Liver (tissue), 10 donors: ENCODE measurements at places on chromosomes 5 and 9.

- no peak for DNase-seq
Measured at GRCh38 chr5:77065256-77065655, 21.8 kb downstream of the ZBED3 start.

DNA sequence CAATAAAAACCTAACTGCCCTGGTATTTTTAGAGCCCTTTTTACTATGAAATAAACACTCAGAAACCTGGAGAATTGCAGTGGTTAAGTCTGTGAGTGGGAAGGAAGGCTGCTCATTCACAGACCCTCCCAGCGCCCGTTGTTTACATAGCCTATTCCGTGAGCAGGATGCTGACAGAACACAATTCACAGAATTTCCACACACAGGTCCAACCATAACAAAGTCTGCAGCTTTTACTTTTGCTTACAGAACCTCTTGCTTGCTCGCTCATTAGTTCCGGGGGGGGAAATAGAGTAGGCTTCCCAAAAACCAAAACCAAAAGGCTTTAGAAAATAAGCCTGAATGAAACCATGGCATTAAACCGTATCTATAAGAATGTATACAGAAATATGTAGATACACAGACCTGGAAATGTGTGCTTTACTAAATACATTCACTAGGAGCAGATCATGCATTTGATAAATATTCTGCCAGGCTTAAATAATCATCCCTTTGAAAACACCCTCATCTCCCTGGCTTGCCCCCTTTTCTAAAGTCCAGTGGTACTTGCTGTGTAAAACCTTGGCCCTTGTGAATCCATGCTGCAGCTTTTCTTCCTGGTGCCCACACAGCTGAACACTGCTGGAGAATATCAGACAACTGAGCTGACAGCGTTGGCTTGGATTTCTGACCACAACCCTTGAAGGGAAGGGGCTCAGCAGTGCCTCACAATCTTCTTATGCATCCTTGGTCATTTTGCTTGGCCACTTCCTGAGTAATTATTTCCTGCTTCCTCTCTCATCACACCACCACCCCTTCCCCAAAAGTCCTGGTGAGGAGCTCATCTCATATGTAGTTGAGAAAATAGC lies 128.0 kb downstream of the FANCC start:
- no peak for DNase-seq

DNA sequence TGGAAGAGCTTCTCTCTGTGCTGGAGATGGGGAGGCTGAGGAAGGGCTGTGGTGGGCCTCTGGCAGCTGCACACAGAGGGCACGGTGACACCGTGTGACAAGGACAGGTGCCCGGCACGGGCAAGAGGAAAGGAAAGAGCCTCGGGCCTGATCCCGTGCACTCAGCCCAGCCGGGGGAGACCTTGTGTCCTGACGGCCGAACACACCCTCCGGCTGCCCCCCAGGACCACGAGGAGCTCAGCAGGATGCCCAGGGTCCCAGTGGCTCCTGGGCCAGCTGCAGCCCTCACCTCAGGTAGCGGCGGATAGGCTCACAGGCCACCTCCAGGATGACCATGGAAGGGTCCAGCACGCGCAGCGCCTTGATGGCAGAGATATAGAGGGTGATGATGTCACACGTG lies 5.5 kb downstream of the ANAPC2 start:
- no peak for DNase-seq

DNA sequence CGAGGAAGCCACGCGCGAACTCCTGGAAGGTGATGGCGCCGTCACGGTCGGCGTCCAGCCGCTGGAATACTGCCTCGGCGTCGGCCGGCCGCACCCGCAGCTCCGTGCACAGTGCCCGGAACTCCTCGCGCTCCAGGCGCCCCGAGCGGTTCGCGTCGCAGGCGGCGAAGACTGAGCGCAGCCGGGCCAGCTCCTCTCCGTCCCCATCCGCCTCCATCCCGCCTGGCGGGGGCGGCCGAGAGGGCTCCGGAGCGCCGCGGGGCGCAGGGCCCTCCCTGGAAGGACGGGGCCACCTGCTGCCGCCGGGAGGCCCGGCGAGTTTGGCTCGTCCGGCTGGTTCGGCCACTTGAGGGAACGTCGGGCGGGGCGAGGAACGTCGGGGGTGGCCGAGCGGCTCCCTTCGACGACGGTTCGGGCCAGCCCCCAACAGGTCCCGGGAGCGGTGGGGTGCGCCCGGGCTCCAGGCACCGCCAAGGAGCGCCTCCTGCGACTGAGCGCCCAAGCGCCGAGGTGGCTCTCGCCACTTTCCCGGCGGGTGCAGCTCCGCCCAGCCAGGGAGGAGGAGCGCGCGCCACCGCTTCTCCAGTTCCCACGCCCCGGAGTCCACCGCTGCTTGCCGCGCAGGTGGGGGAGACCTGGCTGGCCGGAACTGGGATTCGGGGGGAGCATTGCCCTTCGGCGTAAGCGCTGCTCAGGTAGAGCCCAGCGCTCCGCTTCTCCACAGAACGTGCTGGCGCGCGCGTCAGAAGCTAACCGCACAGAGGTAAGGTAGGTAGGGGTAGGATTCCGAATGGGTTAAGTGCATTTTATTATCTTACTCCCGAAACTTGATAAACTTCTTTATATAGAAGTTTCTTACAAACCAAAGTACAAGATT lies at the start of gene RASEF:
Gene RASEF, minus strand, starts transcription at position 492 of the 877 bp plus-strand sequence. Its CDS starts 275 bp downstream, at position 217.
- DNase-seq, result no peak

DNA sequence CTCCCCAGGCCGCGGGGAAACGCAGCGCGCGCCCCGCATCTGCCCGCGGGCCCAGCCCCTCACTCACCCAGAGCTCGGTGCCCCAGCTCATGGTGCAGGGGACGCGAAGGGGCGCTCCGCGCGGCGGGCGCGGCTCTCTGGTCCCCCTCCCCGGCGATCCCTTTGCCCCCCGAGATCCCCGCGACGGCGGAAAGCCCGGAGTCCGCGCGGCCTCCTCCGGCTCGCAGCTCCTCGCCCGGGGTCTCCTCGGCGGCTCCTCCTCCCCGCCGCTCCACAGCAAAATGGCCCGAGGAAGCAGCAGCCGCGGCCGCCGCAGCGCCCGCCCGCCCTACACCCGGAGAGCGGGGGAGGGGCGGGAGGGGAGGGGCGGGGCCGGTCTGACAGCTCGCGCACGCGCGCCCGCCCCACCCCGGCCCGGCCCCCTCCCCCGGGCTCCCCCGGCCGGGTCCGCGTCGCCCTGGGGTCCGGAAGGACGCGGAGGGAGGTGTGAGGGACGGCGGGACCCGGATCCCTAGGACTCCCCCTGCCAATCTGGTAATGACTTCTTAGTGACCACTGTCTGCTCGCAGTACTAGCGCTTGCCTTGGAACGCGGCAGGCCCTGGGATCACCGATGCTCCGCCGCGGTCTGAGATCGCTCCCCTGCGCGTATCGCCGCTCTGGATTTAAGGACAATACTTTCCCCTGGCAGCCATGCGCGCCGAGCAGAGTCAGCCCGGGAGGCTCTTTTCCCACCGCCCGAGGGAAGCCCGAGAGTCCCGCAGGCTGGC lies at the start of gene FNBP1:
Gene FNBP1, minus strand, starts transcription at position 305 of the 769 bp plus-strand sequence. Its CDS starts 214 bp downstream, at position 91.
- DNase-seq, result peak; percentile 81

- no peak for DNase-seq
Measured at GRCh38 chr5:168941901-168942300, 359.0 kb downstream of the SLIT3 start.

GRCh38 chr9:130112538-130113151 lies 58.9 kb downstream of the GPR107 start:
- DNase-seq, result no peak

DNA sequence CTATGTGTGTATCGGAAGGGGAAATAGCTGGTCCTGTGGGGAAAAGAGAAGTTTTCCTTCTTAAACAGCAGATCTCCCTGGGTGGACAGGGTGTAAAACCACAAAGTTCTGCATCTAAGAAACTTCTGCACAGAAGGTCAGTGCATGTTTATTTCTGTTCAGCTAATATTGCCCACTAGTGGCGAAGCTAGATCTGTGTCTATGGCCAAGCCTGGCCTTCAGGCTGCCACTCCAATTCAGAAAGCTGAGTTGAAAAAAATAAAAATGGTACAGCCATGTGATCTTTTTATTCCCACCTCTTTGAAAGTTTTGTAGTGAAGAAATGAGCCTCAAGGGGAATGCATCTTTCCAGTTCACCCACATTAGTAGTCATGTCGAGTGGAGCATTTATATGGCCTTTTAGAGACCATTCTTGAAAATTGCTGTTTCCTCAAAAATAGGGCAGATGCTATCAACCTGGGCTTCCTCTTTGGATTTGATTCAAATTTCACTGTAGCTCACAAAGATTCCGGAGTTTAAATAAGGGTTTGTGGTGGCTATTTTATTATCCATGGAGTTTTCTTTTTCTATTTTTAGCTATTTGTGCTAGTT lies 488.0 kb downstream of the PRELID2 start:
- no peak for DNase-seq

DNA sequence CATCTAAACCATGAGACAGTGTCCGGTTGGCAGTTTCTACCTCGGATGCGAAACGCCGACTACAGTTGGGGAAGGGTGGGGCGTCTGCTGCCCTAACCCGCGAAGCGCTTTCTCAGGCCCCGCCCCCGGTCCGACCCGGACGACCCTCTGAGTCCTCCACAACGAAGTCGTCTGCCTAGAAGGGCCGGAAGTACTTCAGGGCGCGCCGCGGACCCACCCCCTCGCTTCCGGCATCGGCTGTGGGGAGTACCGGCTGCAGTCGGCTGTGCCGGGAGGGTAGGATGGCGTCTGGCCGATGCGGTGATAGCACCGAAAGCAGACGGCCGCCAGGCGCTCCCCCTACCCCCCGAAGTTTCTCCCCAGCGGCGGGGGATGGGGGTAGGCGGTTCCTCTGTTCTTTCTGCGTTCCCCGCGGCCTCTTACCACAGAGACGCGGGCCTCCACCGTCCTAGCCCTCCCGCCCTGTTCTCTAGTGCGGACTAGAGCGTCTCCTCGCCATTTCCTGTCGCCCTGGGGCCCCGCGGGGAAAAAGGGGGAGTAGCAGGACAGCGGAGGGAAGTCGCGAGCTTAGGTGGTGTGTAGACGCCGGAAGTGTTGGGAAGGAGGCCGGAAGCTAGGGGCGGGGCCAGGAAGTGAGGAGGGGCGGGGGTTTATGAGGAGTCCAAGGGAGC lies at the start of gene TRIM41:
Gene TRIM41, plus strand, starts transcription at position 224 of the 671 bp plus-strand sequence. CDS start 719 bp downstream, outside the sequence.
- peak; percentile 96 for DNase-seq

- DNase-seq, result no peak
Measured at GRCh38 chr5:42592401-42593140, 164.0 kb upstream of the CCDC152 start.

GRCh38 chr5:73625944-73626811 lies at the start of gene ARHGEF28:
Gene ARHGEF28, plus strand, starts transcription at chr5:73626196. Its CDS starts 58,656 bp downstream, at chr5:73684852.
- peak; percentile 50 for DNase-seq

DNA sequence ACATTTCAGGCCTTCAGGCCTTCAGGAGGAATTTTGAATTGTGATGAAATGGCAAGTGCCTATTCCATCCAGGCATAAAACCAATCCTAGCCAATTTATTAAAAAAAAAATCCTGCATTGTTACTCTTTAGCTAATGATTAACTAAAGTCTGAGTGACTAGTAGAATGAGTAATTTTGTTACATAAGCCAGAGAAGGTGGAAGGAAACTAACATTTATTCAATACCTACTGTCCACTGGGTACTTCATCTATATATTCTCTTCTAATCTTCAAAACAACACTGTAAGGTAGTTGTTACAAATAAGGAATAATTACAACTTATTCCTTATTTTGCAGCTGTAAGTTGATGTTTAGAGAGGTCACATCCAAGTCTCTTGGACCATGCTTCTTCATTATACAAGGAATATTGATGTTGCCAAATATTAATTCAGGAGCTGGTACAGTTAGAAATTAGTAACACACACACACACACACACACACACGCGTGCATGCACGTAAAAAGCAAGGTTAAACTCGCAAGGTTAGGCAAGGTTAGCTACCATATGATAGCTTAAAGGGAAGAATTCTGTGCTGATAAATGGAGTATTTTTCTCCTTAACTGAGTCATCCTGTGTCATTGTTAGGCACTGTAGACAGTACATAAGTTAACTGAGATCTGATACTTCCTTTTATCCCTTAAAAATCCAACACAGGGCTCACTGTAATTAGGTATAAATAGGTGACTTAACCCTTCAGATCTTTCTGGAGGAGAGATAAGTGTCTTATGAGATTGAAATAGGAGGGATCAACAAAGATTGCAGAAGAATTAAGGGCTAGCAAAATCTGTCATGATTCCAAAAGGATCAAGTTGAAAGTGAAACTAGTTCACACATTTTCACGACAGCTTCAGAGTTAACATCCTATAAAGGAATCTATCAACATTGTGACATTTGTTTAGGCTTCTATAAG lies 596.9 kb downstream of the PDE4D start:
- no peak for DNase-seq

GRCh38 chr9:126915846-126916543 lies 1.4 kb downstream of the RALGPS1 start:
- DNase-seq, result no peak

DNA sequence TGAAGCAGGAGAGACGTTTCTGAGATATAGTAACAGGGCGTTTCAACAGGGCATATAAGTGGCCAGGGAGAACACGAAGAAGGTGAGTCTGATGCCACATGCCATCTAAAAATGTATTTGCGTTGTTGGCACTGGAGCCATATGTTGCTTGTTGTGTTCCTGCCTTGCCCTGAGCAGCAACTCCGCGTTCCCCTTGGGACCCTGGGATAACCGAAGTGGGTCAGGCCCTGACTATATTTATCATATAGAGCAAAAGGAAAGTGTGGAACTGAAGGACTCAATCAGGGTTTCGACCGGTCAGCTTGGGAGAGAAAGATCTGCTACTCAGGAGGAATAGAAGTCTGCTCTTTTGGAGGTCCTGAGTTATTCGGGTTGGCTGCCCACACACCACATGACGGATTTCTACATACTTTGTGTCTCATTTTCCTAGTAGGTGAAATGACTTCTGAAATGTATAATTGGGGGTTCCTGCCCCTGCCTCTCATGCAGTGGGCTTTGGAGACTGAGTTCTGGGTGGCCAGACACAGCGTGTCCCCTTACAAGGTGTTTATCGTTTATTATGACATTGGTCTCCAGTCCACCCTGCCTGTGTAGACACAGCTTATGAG lies 3.0 kb downstream of the STC2 start:
- no peak for DNase-seq

DNA sequence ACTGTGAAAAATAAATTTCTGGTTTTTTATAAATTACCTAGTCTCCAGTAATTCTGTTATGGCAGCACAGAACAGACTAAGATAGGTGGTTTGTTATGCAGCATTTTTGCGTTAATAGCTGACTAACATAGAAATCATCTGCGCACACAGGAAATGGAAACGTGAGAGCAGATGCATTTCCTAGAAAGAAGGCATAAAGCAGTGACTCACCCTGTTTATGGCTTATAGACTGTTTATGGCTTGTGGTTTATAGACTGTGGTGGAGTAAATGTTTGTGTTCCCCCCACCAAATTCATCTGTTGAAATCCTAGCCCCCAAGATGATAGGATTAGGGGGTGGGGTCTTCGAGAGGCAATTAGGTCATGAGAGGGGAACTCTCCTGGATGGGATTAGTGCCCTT lies 18.3 kb upstream of the OSMR start:
- DNase-seq, result no peak

DNA sequence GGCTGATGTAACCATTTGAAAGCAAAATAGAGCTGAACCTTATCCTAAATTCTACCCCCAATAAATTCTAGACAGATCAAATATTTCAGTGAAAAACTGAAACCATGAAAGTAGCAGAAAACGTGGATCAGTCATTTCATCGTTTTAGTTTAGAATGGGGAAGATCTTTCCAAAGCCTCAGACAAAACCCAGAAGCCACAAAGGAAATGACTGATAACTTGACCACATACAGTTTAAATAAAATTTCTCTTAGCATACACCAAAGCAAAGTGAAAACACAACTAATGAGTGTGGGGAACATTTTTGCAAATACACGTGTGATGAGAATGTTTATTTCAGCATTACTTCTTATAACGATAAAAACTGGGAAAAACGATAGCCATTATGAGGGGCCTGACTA lies 284.8 kb downstream of the ADGRV1 start:
- DNase-seq, result no peak

GRCh38 chr5:171845857-171846256 lies 60.2 kb downstream of the SMIM23 start:
- DNase-seq, result no peak

- DNase-seq, result no peak
Measured at GRCh38 chr5:142602720-142603245, 83.1 kb downstream of the FGF1 start.
